ENCODE measurements at places on chromosomes 5 and 9.
A peak's percentile ranks its signal among the peaks of the same experiment; 100 is the strongest.

- no peak for DNase-seq
Observed at GRCh38 chr9:130672466-130672865, 8.1 kb downstream of the PRDM12 start.

- DNase-seq = no peak
Observed at GRCh38 chr9:126604059-126605055, 9.4 kb upstream of the LMX1B start.

DNA sequence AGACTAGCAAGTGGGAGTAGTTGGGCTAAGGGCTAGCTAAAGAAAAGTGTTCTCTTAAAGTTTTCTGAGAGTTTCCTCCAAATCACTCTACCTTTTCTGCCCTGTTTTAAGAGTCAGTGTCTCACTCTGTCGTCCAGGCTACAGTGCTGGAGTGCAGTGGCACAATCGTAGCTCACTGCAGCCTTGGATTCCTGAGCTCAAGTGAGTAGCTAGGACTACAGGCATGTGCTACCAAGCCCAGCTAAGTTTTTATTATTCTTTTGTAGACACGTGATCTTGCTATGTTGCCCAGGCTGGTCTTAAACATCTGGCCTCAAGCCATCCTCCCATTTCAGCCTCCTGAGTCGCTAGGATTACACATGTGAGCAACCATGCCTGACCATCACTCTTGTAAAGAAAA is 378.9 kb downstream of the CAAP1 start:
- DNase-seq = no peak

DNA sequence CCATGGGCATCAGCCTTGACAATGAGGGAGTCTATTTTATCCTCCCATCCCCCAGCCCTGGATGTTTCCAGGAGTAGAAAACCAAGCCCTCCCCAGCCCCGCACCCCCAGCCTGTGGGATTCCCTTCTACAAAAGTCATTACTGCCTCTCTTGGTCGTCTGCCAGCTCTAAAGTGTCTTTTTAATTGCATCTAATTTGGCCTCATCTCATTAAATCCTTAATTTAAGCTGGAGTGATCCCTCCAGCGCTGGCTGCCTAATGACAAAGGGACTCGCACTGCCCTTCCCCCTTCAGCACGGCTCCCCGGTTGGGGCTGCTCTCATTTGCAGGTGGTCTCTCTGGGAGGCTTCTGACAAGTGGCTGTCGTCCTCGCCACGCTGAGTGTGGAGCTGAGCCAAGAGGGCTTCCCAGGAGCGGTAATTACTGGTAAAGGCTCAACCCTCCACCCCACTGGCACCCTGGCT is 107.9 kb upstream of the ALDH1B1 start:
- DNase-seq = no peak

DNA sequence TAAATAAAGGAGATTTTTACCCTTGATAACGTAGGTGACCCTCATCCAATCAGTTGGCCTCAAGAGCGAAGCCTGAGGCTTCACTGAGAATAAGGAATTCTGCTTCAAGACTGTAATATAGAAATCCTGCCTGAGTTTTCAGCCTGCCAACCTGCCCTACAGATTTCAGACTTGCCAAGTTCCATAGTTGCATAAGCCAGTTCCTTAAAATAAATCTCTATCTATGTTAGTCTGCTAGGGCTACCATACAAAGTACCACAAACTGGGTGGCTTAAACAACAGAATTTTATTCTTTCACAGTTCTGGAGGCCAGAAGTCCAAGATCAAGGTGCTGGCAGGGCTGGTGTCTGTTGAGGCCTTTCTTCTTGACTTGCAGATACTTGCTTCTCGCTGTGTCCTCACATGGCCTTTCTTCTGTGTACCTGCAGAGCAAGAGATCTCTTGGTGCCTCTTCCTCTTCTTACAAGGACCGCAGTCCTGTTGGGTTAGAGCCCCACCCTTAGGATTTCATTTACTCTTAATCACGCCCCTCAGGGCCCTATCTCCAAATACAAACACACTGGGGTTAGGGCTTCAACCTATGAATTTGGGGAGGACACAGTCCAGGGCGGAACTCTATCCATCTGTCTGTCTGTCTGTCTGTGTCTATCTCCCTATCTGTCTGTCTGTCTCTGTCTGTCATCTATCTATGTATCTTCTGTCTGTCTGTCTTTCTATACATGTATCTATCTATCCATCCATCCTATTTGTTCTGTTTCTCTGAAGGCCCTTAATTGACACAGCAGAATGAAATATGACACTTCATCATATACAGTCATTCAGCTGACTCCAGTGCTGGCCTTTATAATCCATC is 17.0 kb upstream of the CMBL start:
- no peak for DNase-seq

- DNase-seq = no peak
Observed at GRCh38 chr5:172855597-172856292, 21.7 kb downstream of the ERGIC1 start.

GRCh38 chr9:99833735-99834134 is 12.1 kb downstream of the NR4A3 start:
- DNase-seq = no peak

- DNase-seq = peak; percentile 20
Observed at GRCh38 chr9:38687389-38687842, 32.5 kb downstream of the FAM240B start.

DNA sequence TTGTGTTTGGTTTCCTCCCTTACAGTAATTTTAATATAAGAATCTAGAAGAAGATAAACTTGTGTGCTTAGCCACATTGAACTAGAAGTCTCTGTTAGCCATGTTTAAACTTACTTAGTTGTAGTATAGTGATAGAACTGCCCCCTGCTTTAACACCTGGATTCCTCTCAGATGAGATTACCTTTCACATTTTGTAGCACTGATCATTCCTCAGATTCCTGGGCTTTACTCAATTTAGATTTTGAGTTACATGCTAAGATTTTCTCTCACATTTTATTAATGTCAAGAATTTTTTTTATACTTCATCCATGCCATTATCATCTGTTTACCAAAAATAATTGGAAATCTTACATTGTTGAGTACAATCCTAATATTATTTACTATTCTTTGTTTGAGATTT is 70.5 kb downstream of the GPBP1 start:
- no peak for DNase-seq

Data from activated CD4-positive, alpha-beta T cell treated with anti-CD3 and anti-CD28 coated beads, Interleukin-2, Interleukin-4, amounts not matched to agents 100 ng/mL and 50 ng/mL, durations not matched to agents 16 hours and 8 hours (primary cell).